ENCODE measurements at places on chromosomes 7 and 10.

GRCh38 chr7:45084901-45085618 lies 3.7 kb downstream of the NACAD start:
- DNase-seq, result no peak

DNA sequence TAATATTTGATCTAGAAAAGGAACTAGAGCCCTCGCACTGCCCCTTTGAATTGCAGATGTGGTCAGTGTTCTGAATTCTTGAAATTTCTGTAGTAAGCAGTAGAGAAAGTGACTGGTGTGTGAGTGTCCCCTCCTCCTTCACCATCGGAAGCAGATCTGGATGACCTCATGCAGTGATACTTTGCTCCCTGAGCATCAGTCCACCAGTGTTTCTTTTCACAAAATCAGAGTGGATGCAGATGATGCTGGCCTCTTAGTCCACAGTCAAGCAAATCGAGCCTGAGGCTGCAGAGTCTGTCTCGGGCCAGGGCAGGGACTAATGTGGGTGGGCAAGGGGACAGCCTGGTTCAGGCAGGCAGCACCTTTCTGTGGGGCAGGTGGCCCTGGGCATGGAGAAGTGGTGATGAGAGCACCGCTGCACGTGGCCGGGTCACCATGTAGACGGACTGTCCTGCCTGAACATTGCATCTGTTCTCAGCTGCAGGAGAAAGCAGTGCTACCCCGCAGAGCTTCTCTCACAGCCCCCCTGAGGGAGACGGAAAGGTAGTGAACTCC lies 5.4 kb downstream of the INSIG1 start:
- DNase-seq, result no peak

DNA sequence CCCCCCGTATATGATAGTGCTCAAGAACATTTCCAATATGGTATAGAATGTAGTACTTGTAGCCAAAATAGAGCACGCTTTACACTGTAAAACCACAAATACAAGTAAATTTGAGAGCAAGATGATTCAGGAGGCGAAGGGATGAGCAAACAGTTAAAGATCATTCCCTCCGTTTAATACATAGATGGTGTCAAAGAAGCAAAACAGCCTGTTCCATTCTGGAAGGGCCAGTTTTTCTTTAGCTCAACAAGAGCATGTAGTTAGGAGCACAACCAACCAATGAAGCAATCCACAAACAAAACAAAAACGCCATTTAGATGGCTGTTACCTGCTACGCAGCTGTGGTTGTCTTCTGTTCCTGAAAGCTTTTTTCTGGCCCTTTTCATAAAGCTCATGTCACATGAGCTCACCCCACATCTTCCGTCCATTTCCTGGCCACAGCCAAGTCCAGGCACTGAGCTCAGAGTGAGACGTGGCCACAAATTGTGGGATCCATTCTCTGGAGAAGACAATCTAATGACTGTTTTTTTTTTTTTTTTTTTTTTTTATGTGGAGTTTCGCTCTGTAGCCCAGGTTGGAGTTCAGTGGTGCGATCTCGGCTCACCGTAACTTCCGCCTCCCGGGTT lies 185.6 kb downstream of the FANK1 start:
- no peak for DNase-seq

DNA sequence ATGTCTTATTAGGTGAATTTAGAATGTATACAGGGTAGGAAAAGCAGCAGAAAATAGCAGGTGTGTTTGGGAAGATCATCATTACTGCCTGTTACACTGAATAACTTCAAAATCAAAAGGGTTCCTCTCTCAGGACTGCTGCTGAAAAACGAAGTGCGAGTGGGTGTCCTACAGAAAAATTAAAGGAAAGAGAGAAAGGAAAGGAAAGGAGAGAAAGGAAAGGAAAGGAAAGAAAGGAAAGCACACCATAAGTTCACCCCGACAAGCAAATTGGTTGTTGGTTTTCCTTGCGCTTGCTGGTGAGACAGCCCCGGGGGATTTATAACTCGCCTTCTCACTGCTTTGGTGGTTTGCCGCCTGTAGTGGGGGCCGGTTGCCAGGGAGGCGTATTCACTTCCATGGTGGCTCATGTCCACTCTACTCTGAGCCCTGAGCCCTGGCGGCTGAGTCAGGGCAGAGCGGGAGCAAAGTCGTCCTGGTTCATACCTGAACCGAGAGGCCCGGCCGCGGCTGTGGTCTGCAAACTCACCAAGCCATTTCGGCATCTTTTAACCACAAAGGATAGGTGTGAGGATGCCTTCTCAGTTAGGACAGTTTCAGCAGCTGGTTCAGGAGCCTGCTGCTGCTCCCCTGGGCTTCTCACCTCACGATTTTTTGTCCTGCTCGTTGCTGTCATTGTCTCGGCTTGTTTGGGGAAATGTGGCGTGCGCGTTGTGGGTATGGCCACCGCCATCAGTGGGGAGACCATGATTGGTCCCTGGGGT lies 26.1 kb downstream of the INPP5A start:
- no peak for DNase-seq

- DNase-seq, result no peak
These were observed 133.8 kb upstream of the PLXNA4 start for GRCh38 chr7:132709971-132710567.

DNA sequence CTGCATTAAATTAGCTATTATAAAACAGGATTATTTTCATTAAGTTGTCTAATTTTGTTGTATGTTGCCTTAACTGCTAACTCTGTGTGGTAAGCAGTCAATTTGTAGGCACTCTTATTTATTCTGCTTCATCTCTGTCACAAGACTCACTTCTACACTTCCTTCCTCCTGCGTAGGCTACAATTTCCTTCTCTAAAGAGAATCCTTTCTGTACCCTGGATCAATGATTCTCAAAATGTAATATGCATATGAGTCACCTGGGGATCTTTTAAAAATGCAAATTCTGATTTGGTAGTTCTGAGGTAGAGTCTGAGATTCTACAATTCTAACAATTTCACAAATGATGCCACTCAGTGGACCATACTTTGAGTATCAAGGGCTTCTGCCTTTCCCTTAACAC lies 4.4 kb upstream of the UBE2D1 start:
- no peak for DNase-seq

- no peak for DNase-seq
These were observed 28.6 kb downstream of the BEND7 start for GRCh38 chr10:13500201-13500600.

GRCh38 chr10:123392182-123392963 lies 238.2 kb downstream of the BUB3 start:
- no peak for DNase-seq

GRCh38 chr10:19014034-19014433 lies 34.6 kb upstream of the MALRD1 start:
- no peak for DNase-seq
